ENCODE measurements at places on chromosomes 5 and 9. TPM values are rescaled to one million over a fixed set of nuclear protein-coding genes. Genes with fewer than 3 reads are reported as not detected.

The TRAF1 gene
- 1.9 TPM for total RNA-seq

The OLFML2A gene
- 38.2 TPM for total RNA-seq

The ABO gene
- 2.3 TPM for total RNA-seq

The TXNDC8 gene
- not detected for total RNA-seq

The FCN1 gene
- total RNA-seq: 0.81 TPM

The GPR150 gene
- total RNA-seq: 0.13 TPM

The ORM2 gene
- total RNA-seq: not detected

The PHF24 gene
- 2.2 TPM for total RNA-seq

Data from heart left ventricle (tissue), 16 donors.